ENCODE measurements at places on chromosomes 11 and 22.

DNA sequence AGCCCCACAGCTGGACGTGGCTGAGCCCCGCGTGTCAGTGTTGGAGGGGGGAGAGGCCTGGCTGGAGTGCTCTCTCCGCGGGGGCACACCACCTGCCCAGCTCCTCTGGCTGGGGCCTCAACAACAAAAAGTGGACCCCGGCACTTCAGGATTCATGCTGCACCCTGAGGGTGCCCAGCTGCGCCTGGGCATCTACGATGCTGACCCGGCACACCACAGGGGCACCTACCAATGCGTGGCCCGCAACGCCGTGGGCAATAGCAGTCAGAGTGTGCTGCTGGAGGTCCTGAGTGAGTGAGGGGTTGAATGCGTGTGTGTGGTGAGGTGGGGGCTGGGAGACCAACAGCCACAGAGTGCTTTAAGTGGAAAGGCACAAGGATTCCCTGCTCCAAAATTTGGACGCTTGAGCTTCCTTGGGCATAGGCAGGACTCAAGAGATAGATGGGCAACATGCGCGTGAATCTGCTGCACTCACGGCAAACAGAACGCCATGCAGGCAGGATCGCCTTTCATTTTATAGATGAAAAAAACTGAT is 7.6 kb downstream of the VSIG10L2 start:
- no peak for DNase-seq

GRCh38 chr22:46129390-46130041 is 20.8 kb upstream of the PPARA start:
- no peak for DNase-seq

- peak; percentile 58 for DNase-seq
These were observed 9.7 kb downstream of the FXYD2 start for GRCh38 chr11:117814766-117815261.

DNA sequence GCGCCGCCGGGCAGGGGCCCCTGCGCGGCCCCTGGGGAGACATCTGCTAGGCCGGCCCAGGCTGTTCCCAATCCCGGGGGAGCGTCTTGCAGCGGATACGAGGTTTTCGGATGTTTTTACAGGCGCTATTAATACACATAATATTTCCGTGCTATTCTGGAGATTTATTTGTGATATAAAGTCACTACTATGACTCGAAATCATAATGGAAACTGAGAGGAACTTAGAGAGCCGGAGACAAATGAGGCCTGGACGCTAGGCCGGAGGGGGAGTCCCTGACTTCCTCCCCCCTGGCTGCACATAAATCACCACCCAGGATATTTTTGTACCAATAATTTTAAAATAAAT is 91.7 kb upstream of the ANO1 start:
- DNase-seq: no peak
